ENCODE measurements at places on chromosomes 5 and 9. TPM values are rescaled to one million over a fixed set of nuclear protein-coding genes. Genes with fewer than 3 reads are reported as not detected.

The C9orf153 gene
- not detected for total RNA-seq

The MARCHF11 gene
- total RNA-seq = not detected

The STPG3 gene
- total RNA-seq = not detected

The FAM53C gene
- 34.5 TPM for total RNA-seq

The RGS7BP gene
- not detected for total RNA-seq

The NIPAL4 gene
- not detected for total RNA-seq

The PCDHGA9 gene
- not detected for total RNA-seq

The FOXD4 gene
- total RNA-seq = not detected

The LCN10 gene
- not detected for total RNA-seq

The SPIN1 gene
- total RNA-seq = 78.1 TPM

The HNRNPA0 gene
- 58.9 TPM for total RNA-seq

The TAF11L5 gene
- total RNA-seq = not detected

The SLC36A3 gene
- total RNA-seq = not detected

Measured in MG63 (cell line).